Esophagus squamous epithelium (tissue), 5 donors: ENCODE measurements at places on chromosomes 3 and 15. TPM values are rescaled to one million over a fixed set of nuclear protein-coding genes. Genes with fewer than 3 reads are reported as not detected.

GRCh38 chr3:49172551-49173041 lies 1.2 kb downstream of the KLHDC8B start:
- H3K36me3 ChIP-seq, result peaks cover 16% of the 10 kb centered on the region
- no peaks in the 10 kb centered on the region for H3K27me3 ChIP-seq
- DNase-seq, result no peak
- H3K27ac ChIP-seq, result peak overlapping the region; percentile 94
- peak overlapping the region; percentile 52 for H3K4me3 ChIP-seq
- H3K4me1 ChIP-seq, result peaks cover 33% of the 10 kb centered on the region

- no peak overlapping the region for H3K27ac ChIP-seq
- peaks cover 9% of the 10 kb centered on the region for H3K27me3 ChIP-seq
- no peaks in the 10 kb centered on the region for H3K36me3 ChIP-seq
- H3K4me3 ChIP-seq, result no peak overlapping the region
- no peak for DNase-seq
- no peaks in the 10 kb centered on the region for H3K4me1 ChIP-seq
Measured at GRCh38 chr15:78734451-78735064, 76.7 kb downstream of the ADAMTS7 start.

DNA sequence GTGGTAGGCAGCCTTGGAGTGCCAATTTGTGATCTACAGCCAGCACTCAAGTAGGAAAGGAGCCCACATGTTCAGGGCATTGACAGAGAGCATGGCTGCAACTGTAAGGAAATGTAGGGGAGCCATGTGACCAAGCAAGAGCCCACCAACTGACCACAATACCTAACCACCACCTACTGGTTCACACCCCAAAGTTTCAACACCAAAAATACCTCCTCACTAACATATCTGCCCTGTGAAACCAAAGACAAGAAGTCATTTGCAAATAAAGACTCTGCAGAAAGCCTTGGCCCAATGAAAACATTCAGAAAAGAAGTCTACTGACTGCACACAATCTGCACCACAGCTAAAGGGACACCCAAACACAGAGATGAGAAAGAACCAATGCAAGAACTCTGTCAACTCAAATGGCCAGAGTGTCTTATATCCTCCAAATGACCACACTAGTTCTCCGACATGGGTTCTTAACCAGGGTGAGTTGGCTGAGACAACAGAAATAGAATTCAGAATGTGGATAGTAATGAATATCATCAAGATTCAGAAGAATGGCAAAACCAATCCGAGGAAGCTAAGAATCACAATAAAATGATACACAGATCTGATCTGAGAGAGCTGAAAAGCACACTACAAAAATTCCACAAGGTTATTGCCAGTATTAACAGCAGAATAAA lies 40.6 kb downstream of the SLC9C1 start:
- H3K27me3 ChIP-seq, result no peaks in the 10 kb centered on the region
- no peak overlapping the region for H3K27ac ChIP-seq
- no peaks in the 10 kb centered on the region for H3K36me3 ChIP-seq
- H3K4me1 ChIP-seq, result no peaks in the 10 kb centered on the region
- H3K4me3 ChIP-seq, result no peak overlapping the region
- DNase-seq, result no peak

- no peak for DNase-seq
- H3K4me3 ChIP-seq, result no peak overlapping the region
- H3K4me1 ChIP-seq, result peaks cover 3% of the 10 kb centered on the region
- no peaks in the 10 kb centered on the region for H3K27me3 ChIP-seq
- no peaks in the 10 kb centered on the region for H3K36me3 ChIP-seq
- H3K27ac ChIP-seq, result no peak overlapping the region
Measured at GRCh38 chr3:156808025-156808424, 18.1 kb upstream of the LEKR1 start.

GRCh38 chr15:77555232-77555631 lies 77.5 kb downstream of the LINGO1 start:
- no peak for DNase-seq
- H3K4me1 ChIP-seq, result no peaks in the 10 kb centered on the region

- DNase-seq, result no peak
- H3K27me3 ChIP-seq, result no peaks in the 10 kb centered on the region
- H3K4me3 ChIP-seq, result no peak overlapping the region
- H3K36me3 ChIP-seq, result peaks cover under 1% of the 10 kb centered on the region
Measured at GRCh38 chr15:22794621-22795167, 8.2 kb downstream of the NIPA1 start.

DNA sequence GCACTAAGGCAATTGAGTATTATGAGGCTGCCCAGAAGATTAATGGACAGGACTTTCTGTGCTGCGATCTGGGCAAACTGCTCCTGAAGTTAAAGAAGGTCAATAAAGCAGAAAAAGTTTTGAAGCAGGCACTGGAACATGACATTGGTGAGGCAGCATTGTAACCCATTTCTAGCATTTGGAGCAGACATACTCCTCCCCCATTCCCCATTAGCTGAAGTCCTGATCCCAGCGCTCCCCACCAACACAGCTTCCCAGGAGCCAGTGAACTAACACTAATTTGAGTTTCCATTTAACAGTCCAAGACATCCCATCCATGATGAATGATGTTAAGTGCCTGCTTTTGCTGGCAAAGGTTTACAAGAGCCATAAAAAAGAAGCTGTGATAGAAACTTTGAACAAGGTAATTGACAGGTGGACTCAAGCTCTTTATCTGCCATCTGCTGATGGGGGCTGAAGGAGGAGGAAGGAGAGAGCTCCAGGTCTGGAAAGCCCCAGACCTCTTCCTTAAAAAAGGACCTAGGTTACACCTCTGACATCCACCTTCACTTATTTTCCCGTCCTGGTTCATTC lies 22.6 kb downstream of the CSRNP1 start:
- H3K4me1 ChIP-seq, result peaks cover 61% of the 10 kb centered on the region
- no peak overlapping the region for H3K4me3 ChIP-seq
- H3K27me3 ChIP-seq, result no peaks in the 10 kb centered on the region
- no peak for DNase-seq

GRCh38 chr3:50375258-50375931 lies 16.1 kb upstream of the TMEM115 start:
- no peak for DNase-seq
- peaks cover 7% of the 10 kb centered on the region for H3K27me3 ChIP-seq
- no peak overlapping the region for H3K4me3 ChIP-seq
- H3K4me1 ChIP-seq, result no peaks in the 10 kb centered on the region

DNA sequence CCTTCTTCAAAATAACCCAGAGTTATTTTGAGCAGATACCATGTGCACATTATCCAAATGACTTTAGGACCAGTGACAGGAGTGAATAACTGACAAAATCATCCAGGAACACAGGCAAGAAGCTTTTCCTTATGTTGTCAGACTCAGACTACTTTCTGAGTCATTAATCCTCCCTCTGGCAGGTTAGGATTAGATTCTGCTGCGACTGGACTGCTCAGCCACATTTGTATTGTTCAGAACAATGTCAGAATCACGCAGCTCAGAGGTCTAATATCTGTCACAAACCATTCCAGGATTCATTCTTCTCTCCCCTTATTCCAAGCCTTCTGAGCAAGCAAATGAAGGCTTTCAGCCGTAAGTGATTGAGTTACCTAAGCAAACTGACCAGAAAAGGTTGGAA lies 34.8 kb upstream of the FAM174B start:
- H3K4me1 ChIP-seq, result no peaks in the 10 kb centered on the region
- H3K27me3 ChIP-seq, result no peaks in the 10 kb centered on the region
- H3K36me3 ChIP-seq, result no peaks in the 10 kb centered on the region
- DNase-seq, result no peak
- H3K27ac ChIP-seq, result no peak overlapping the region
- H3K4me3 ChIP-seq, result no peak overlapping the region

- no peak overlapping the region for H3K4me3 ChIP-seq
- no peaks in the 10 kb centered on the region for H3K27me3 ChIP-seq
- H3K4me1 ChIP-seq, result no peaks in the 10 kb centered on the region
- no peak for DNase-seq
Measured at GRCh38 chr3:117168896-117169295, 459.3 kb downstream of the TUSC7 start.

DNA sequence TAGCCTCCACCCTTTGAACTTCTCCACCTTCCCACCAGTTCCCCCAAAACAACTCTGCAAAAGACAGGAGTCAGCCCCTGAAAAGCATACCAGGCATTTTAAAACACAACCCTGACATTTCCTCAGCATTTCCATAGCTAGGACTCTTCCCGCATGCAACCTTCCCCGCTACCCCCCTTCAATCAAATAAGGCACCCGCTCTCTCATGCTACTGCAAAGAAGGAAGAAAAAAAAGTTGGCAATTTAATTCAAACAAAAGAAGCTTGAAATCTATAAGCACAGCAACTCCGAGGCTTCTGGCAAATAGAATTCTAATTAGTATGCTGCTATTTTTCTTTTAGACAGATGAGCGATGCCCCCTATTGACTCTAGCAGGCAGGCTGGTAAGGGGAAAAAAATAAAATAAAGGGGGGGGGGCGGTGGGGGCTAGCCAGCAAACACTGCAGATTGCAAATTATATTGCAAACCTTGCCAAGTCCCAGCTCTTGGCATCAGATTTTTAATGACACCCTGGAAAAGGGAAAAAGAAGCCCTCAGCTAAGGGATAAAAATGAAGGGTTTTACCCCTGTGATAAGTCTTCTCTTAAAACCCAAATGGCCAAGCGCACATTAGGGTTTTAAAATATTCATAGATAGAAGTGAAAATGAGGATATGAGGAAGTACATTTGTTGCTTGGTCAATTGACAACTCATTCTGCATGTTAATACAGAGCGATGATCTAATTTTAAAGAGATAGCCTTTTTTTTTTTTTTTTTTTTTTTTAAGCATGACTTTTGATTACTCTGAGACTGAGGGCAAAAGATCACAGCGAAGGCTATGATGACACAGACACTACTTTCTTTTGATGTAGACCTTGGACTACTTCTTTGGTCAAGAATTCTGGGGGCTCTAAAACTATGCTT lies 255.2 kb downstream of the NR2F2 start:
- H3K4me1 ChIP-seq, result no peaks in the 10 kb centered on the region
- no peak overlapping the region for H3K4me3 ChIP-seq
- H3K27ac ChIP-seq, result no peak overlapping the region
- no peaks in the 10 kb centered on the region for H3K36me3 ChIP-seq

GRCh38 chr3:155323063-155323666 lies 29.7 kb upstream of the STRIT1 start:
- DNase-seq, result no peak
- H3K27ac ChIP-seq, result no peak overlapping the region
- no peaks in the 10 kb centered on the region for H3K27me3 ChIP-seq
- no peaks in the 10 kb centered on the region for H3K36me3 ChIP-seq
- no peaks in the 10 kb centered on the region for H3K4me1 ChIP-seq

DNA sequence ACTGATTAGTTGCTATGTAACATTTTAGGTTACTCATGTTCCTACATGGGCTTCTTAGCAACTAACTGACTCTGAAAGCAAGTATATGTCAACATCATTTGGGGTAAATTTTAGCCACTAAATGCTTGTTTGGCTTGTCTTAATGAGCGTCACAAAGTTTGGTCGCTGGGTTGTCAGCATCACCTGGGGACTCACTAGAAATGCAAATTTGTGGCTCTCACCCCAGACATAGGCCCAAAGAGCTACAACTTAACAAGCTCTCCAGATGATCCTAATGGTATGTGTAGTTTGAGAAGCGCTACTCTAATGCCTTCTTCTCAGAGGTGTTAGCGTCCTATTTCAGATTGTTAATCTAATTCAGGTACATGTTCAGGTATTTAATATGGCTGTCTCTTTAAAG lies 32.7 kb upstream of the CPOX start:
- H3K36me3 ChIP-seq, result no peaks in the 10 kb centered on the region
- no peak for DNase-seq
- no peaks in the 10 kb centered on the region for H3K27me3 ChIP-seq
- no peaks in the 10 kb centered on the region for H3K4me1 ChIP-seq
- no peak overlapping the region for H3K27ac ChIP-seq
- no peak overlapping the region for H3K4me3 ChIP-seq

- DNase-seq, result no peak
- H3K4me1 ChIP-seq, result peaks cover 92% of the 10 kb centered on the region
- H3K4me3 ChIP-seq, result no peak overlapping the region
- peak overlapping the region; percentile 69 for H3K27ac ChIP-seq
- no peaks in the 10 kb centered on the region for H3K36me3 ChIP-seq
Measured at GRCh38 chr15:101239724-101240136, 12.1 kb downstream of the CHSY1 start.

DNA sequence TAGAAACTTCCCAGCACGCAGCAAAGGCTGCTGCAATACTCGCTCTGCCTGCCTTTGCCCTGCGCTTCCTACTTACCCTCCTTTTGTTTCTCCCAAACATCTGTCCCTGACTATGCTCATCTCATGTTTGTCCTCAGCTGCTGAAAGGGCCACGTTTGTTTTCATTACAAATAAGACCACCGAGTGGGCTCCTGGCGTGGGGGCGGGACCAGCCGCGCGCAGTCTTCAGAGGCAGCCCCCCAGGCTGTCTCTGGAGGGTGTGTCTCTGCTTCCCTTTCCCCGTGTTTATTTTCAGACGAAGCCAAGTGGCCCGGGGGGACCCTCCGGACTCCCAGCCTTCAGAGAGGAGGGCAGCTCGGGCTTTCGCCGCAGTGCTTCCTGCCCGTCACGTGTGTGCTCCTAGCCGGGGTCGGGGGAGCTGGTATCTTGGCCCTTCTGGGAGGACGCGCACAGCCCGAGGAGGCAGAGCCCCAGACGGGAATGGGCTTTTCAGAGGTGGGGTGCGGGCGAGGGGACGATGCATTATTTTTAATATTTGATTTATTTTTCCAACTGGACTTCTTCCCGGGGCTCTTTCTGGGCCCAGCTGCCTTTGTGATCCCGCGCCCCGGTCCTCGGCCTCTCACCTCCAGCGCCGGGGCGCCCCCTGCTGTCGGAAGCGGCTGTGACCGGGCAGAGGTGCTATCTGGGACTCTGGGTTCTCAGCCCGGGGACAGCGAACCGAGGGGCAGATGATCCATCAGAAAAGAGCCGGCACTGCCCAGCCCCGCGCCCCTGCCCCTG lies 70.0 kb upstream of the CGNL1 start:
- peak; percentile 35 for DNase-seq
- peak overlapping the region; percentile 54 for H3K4me3 ChIP-seq
- no peaks in the 10 kb centered on the region for H3K36me3 ChIP-seq

NR2E3 gene
- 0.38 TPM for total RNA-seq

FOXL2NB gene
- total RNA-seq, result 1.1 TPM

WDR93 gene
- total RNA-seq, result not detected

KLHL40 gene
- total RNA-seq, result not detected

SUSD5 gene
- total RNA-seq, result 0.13 TPM

MORC1 gene
- not detected for total RNA-seq

SLC28A2 gene
- total RNA-seq, result not detected

SERINC4 gene
- not detected for total RNA-seq

TXNRD3 gene
- 7.8 TPM for total RNA-seq
